Heart left ventricle (tissue), 16 donors: ENCODE measurements at places on chromosomes 7 and 10.

GRCh38 chr10:44938956-44939355, 20.6 kb upstream of the RASSF4 start:
- DNase-seq: no peak

DNA sequence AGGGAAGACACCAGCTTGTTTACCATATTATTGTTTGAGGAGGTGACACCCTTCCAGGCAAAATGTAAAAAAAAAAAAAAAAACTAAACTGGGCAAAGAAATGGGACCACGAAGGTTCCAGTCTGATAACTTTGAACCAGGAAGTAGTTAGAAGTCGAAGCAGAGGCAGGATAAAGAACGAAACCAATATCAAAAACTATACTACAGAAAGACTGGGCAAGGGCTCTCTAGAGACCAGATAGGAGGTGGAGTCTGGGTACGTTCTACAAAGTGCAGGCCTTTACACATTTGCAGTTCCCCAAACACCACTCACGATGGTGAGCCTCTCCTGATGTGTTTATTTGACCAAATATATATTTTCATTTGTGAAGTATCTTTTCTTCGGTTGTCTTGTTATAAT, 125.7 kb upstream of the CDK1 start:
- no peak for DNase-seq

GRCh38 chr10:101123085-101123814, 7.8 kb upstream of the TLX1 start:
- no peak for DNase-seq

- no peak for DNase-seq
These were observed 273.3 kb downstream of the DNAJB6 start for GRCh38 chr7:157609932-157610640.

- no peak for DNase-seq
These were observed 51.6 kb upstream of the MPP7 start for GRCh38 chr10:28354511-28354910.
